ENCODE measurements at places on chromosomes 12 and 14.

- DNase-seq, result no peak
These were observed 24.5 kb downstream of the SVOP start for GRCh38 chr12:108996320-108996719.

- no peak for DNase-seq
These were observed 135.5 kb downstream of the NUAK1 start for GRCh38 chr12:106003297-106003696.

GRCh38 chr12:54390668-54391551 is 6.4 kb upstream of the ZNF385A start:
- DNase-seq, result peak; percentile 11

- no peak for DNase-seq
These were observed 28.5 kb downstream of the NOPCHAP1 start for GRCh38 chr12:105014603-105015002.

DNA sequence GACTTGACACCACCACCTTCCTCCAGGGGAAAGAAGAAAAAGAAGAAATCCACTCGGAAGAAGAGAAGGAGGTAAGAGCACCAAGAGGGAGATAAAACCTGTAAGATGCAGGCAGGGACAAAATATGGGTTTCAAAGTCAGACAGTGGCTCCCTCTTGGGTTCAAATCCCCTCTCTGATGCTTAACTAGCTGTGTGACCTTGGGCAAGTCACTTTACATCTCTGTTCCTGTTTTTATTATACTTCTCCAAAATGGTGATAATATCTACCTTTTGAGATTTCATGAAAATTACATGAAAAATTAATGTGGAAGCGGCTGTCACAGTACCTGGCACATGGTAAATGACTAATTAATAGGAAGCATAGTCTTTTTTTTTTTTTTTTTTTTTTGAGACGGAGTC is 64.4 kb upstream of the HSPB8 start:
- DNase-seq, result no peak

All from left ventricle myocardium inferior (tissue), 1 donor.